T-helper 17 cell (primary cell): ENCODE measurements at places on chromosomes 16 and 17. TPM values are rescaled to one million over a fixed set of nuclear protein-coding genes. Genes with fewer than 3 reads are reported as not detected.
A peak's percentile ranks its signal among the peaks of the same experiment; 100 is the strongest.

- no peak overlapping the region for H3K4me3 ChIP-seq
- H3K36me3 ChIP-seq, result peaks cover 4% of the 10 kb centered on the region
- no peak for DNase-seq
- H3K27me3 ChIP-seq, result no peaks in the 10 kb centered on the region
- H3K27ac ChIP-seq, result no peak overlapping the region
Measured at GRCh38 chr17:5203908-5204294, 12.2 kb upstream of the ZNF594 start.

DNA sequence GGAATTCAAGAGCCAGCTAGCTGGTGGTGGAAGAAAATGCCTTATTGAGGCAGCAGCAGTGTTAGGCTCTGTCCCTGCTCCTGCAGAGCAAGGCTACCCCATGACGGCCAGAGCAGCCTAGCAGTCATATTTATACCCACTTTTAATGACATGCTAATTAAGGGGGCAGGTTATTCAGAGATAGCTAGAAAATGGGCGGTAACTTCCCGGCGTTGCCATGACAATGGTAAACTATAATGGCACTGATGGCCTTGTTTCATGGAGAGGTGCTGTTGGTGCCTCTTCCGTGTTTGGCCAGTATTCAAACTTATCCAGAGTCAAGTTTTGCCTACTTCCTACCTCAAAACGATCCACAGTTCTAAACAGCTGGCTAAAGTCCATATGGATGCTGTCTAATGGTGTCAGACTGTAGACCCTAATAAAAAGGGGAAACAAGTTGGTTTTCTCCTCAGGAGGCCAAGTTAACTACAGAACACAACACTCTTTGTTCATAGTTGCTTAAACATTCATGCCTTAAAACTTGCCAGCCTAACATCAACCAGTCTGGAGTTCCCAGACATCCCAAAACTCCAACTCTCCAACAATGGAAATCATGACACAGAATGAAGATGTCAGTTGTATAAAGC, 3.7 kb upstream of the SCNN1B start:
- no peak for DNase-seq
- H3K4me3 ChIP-seq, result no peak overlapping the region
- H3K36me3 ChIP-seq, result peaks cover 8% of the 10 kb centered on the region
- no peak overlapping the region for H3K27ac ChIP-seq
- H3K27me3 ChIP-seq, result peaks cover 43% of the 10 kb centered on the region

DNA sequence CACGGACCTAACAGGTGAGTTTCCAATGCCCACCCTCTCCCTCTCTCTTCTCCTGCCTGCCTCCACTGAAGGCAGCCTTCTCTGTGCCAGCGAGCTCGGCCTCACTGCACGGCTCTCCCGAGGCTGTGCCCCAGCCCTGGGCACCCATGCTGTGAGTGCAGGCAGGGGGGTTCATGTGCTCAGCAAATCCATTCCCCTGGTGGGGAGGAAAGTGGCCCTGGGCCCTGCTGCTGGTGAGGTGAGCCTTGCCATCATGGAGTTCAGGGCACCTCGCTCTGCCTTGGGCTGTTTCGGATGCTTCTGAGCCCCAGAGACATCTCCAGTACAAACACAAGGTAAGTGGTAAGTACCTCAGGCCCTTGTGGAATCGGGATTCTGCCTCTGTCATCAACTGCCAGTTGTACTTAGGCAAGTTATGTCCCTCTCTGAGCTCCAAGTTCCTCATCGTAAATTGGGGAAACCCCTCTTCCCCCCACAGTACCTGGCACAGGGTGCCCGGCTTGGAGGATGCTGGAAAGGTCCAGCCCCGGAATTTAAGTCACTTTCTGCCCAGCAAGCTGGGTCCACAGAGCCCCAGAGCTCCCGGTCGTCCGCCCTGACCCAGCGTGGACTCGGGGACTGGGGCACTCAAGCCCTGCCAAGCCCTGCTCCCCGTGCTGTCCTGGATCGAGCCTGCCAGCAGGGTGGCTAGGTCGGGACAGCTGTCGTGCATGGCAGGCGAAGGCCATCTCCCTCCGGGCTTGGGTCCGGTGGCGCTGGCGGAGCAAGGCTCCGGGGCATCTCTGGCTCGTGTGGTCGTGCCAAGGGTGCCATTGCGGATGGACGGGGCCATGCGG, 684 bp upstream of the NUDT16L1 start:
- H3K27me3 ChIP-seq, result no peaks in the 10 kb centered on the region
- DNase-seq, result no peak
- H3K27ac ChIP-seq, result peak overlapping the region; percentile 27
- H3K4me1 ChIP-seq, result peaks cover 10% of the 10 kb centered on the region
- H3K36me3 ChIP-seq, result no peaks in the 10 kb centered on the region

DNA sequence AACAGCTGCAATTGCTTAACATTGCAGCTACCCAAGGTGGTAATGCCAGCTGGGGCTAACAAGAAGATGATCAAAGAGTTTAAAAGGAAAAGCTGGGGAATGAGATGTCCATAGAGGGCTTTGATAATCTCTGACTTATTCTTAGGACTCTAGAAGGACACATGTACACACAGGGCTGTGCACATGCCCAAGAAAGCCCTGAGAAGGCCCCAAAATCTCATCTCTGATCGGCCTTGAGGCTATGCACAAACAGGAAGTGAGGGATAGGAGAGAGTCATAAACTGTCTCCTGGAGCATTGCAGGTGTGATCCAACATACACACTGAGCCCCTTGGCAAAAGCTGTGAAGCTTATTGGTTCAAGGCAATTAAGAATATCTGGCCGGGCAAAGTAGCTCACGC, 17.2 kb upstream of the RABEP1 start:
- no peaks in the 10 kb centered on the region for H3K36me3 ChIP-seq
- DNase-seq, result no peak
- H3K27me3 ChIP-seq, result no peaks in the 10 kb centered on the region

GRCh38 chr17:40018211-40019121, 3.2 kb downstream of the CSF3 start:
- no peak overlapping the region for H3K4me3 ChIP-seq
- peaks cover 7% of the 10 kb centered on the region for H3K36me3 ChIP-seq
- no peak for DNase-seq
- H3K27ac ChIP-seq, result no peak overlapping the region

- H3K4me3 ChIP-seq, result peak overlapping the region; percentile 96
Measured at GRCh38 chr17:48543854-48544348, 1.0 kb downstream of the HOXB2 start.

DNA sequence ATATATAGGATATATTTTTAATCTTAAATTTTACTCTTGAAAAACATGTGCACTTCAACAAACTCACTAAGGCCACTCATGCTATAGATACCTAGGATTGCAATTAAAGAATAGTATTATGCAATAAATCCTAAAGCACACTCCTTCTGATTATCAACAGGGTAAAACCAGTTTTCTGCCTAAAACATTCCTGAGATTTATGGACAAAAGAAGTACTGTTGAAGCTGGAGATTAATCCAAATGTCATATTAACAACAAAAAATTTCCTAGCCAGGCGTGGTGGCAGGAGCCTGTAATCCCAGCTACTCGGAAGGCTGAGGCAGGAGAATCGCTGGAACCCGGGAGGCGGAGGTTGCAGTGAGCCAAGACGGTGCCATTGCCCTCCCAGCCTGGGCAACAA, 21.4 kb downstream of the CHCT1 start:
- H3K27ac ChIP-seq, result no peak overlapping the region
- DNase-seq, result no peak
- peaks cover 2% of the 10 kb centered on the region for H3K4me1 ChIP-seq
- H3K27me3 ChIP-seq, result no peaks in the 10 kb centered on the region
- H3K4me3 ChIP-seq, result no peak overlapping the region

DNA sequence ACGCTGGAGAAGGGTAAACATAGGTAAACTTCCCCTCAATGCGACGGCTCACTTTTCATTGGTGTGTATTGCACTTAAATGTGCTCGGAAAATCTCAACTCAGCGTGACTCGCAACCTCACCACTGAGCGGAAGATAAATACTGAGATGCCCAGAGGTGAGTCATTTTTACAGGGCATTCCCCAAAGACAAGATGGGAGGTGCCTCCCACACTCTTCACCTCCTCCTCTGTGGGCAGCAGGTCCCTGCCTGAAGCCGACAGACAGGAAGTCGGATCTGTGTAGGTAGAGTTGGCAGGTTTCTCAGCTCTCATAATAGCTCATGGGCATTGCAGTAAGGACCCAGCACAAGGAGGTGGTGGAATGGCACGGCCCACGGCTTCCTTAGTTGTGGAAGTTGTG, 274.6 kb upstream of the HSBP1 start:
- no peaks in the 10 kb centered on the region for H3K36me3 ChIP-seq
- DNase-seq, result no peak
- no peak overlapping the region for H3K27ac ChIP-seq
- no peaks in the 10 kb centered on the region for H3K4me1 ChIP-seq
- no peak overlapping the region for H3K4me3 ChIP-seq

GRCh38 chr17:19338031-19338990, 24.2 kb downstream of the B9D1 start:
- peak; percentile 60 for DNase-seq
- H3K27ac ChIP-seq, result no peak overlapping the region
- peaks cover 34% of the 10 kb centered on the region for H3K27me3 ChIP-seq
- H3K4me3 ChIP-seq, result no peak overlapping the region

DNA sequence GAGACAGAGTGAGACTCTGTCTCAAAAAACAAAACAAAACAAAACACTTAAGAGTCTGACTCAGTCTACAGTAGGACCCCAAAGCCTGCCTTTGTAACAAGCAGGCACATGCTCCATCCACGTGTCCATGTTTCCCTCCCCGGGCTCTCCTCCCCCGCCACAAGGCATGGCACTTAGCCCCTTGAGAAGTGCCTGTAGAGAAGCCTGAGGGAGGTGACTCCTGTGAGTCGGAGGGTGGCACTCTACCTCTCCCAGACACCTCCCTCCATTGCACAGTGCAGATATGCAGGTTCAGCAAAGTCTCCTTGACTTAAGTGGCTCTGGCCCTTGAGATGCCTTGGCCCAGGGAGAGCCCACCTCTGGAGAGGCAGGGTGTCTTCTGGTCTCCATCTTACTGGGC, 6.8 kb downstream of the FHOD1 start:
- no peak overlapping the region for H3K4me3 ChIP-seq
- peaks cover 4% of the 10 kb centered on the region for H3K36me3 ChIP-seq
- no peak for DNase-seq
- H3K27me3 ChIP-seq, result no peaks in the 10 kb centered on the region

- H3K27ac ChIP-seq, result peak overlapping the region; percentile 89
- peaks cover 3% of the 10 kb centered on the region for H3K27me3 ChIP-seq
- peaks cover 11% of the 10 kb centered on the region for H3K4me1 ChIP-seq
- no peak for DNase-seq
Measured at GRCh38 chr17:19415806-19416775, 5.1 kb downstream of the RNF112 start.

- no peak for DNase-seq
- no peak overlapping the region for H3K27ac ChIP-seq
- peaks cover 6% of the 10 kb centered on the region for H3K4me1 ChIP-seq
- no peak overlapping the region for H3K4me3 ChIP-seq
Measured at GRCh38 chr17:73949903-73950592, 253.4 kb upstream of the RPL38 start.

DNA sequence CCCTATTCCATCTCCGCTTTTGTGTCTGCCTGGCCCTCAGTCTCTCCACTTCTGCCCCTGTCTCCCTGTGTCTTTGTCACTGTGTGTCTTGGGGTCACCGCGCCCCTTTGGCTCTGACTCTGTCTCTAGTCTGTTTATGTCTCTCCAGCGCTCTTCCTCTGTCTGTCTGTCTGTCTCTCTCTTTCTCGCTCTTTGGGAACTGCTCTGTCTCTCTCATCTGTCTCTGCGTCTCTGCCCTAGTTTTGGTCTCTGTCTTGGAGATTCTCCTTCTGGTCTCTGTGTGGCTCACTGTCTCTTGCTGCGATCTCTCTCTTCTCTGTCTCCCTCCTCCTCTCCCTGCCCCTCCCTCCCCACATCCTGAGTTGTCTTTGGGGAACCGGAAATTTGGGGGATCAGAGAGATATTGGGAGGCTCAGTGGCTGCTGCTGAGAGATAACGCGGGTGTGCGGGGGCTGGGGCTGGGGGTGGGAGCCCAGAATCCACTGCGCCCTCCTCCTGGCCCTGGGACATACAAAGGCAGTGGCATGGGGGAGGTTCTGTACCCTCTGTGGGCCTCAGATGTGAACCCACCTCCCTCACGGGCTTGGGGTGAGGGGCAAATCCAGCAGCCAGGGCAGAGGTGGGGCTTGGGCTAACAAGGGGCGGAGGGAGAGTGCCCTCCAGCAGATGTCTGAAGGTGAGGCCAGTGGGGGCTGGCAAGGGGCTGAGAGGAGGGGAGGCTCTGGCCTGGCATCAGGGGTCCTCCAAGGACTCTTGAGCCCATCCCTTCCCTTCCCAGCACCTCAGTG, 24.4 kb downstream of the LAT start:
- H3K27ac ChIP-seq, result peak overlapping the region; percentile 82
- DNase-seq, result no peak
- peak overlapping the region; percentile 78 for H3K4me3 ChIP-seq
- no peaks in the 10 kb centered on the region for H3K27me3 ChIP-seq
- H3K36me3 ChIP-seq, result no peaks in the 10 kb centered on the region
- H3K4me1 ChIP-seq, result peaks cover 41% of the 10 kb centered on the region

- H3K27me3 ChIP-seq, result peaks cover 81% of the 10 kb centered on the region
- peaks cover 8% of the 10 kb centered on the region for H3K4me1 ChIP-seq
- H3K36me3 ChIP-seq, result peaks cover 7% of the 10 kb centered on the region
- H3K4me3 ChIP-seq, result no peak overlapping the region
- DNase-seq, result no peak
Measured at GRCh38 chr16:21279501-21279900, 1.4 kb upstream of the CRYM start.

- no peaks in the 10 kb centered on the region for H3K27me3 ChIP-seq
- peaks cover 56% of the 10 kb centered on the region for H3K4me1 ChIP-seq
Measured at GRCh38 chr17:63699638-63700527, at the start of gene LIMD2. Gene LIMD2, minus strand, starts transcription at chr17:63700125. Its CDS starts 827 bp downstream, at chr17:63699298.

DNA sequence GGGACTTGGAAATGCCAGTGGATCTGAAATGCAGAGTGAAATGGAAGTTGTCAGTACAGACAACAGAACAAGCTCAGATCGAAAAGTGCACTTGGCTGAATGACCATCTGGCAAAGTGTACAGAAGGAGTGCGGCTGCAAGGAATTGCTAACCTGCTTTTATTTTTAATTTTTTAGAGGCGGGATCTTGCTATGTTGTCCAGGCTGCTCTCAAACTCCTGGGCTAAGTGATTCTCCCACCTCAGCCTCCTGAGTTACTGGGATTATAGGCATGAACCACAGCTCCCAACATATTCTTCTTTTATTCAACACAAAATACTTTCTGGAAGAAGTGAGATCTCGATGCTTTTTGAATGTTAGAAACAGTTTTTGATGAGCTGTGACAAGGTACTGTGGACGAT, 3.6 kb downstream of the LRRC59 start:
- H3K4me3 ChIP-seq, result no peak overlapping the region
- DNase-seq, result no peak
- peaks cover 34% of the 10 kb centered on the region for H3K4me1 ChIP-seq
- H3K27me3 ChIP-seq, result no peaks in the 10 kb centered on the region
- peaks cover 5% of the 10 kb centered on the region for H3K36me3 ChIP-seq

DNA sequence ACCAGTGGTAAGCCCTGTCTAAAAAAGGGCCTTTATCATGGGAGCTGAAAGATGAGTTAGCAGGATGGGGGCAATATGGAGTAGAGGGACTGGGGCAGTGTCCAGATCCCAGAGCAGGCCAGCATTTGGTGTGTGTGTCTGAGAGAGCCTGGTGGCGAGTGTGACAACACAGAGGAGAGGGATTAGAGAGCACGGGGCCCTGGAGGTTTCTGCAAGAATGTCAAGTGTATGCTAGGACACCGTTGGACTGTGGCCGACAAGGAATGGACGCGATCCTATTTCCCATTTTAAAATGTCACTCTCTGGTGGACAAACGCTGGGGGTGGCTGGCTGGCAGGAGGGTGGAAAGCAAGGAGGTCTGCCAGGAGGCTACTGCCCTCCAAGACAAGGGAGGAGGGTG, 12.4 kb downstream of the TAC4 start:
- no peak for DNase-seq
- H3K27ac ChIP-seq, result peak overlapping the region; percentile 75
- H3K36me3 ChIP-seq, result peaks cover 5% of the 10 kb centered on the region

Gene KRT33A
- not detected for total RNA-seq

Gene DOC2B
- total RNA-seq, result 0.18 TPM

Gene SULT1A2
- total RNA-seq, result 0.22 TPM

Gene TBC1D3D
- 7.4 TPM for total RNA-seq
